Fibroblast of skin of scalp (primary cell): ENCODE measurements at places on chromosomes 1 and 21.
A peak's percentile ranks its signal among the peaks of the same experiment; 100 is the strongest.

GRCh38 chr1:55277377-55278130 is 62.4 kb upstream of the USP24 start:
- DNase-seq, result peak; percentile 78

DNA sequence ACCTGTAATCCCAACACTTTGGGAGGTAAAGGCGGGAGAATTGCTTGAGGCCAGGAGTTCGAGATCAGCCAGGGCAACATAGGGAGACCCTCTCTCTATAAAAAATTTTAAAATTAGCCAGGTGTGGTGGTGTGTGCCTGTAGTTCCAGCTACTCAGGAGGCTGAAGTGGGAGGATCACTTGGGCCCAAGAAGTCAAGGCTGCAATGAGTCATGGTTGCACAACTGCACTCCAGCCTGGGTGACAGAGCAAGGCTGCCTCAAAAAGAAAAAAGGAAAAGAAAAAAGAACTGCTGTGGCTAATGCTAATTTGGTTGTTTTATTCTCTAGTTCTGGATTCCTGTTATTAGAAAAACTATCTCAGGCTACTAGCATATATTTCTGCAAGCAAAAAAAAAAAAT is 29.8 kb downstream of the DBT start:
- DNase-seq, result no peak

GRCh38 chr1:86423473-86423872 is 498 bp upstream of the CLCA2 start:
- DNase-seq, result no peak

GRCh38 chr1:159686599-159687299 is 27.6 kb downstream of the CRP start:
- no peak for DNase-seq

GRCh38 chr1:11533790-11534787 is 55.1 kb downstream of the DISP3 start:
- DNase-seq, result no peak

DNA sequence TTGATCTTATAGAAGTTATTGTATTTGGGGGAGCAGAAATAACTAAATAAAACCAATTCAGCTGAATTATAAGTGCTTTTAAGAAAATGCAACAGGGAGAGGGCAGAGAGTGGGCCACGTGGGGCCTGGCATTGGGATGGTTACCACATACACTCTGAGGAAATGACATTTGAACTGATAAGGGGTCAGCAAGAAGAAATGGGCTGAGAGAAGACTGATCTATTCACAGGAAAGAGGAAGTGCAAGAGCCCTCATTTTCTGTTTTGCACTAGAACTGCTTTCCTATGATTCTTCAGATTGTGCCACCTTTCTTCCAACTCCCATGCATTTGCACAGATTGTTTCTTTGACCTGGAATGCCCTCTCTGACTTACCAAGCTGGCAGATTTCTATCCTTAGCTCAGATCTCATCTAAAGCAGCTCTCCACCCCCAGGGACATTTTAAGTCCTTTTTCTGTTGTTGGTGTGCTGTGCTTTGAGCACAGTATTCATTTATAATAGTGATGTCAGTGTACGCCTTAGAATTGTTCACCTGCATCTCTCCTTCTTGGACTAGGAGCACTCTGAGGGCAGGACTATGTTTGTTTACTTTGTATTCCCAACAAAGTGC is 115.9 kb downstream of the FGGY start:
- DNase-seq, result no peak
